ENCODE measurements at places on chromosomes 2 and 18.

- DNase-seq = no peak
Measured at GRCh38 chr2:70981866-70982810, 3.7 kb downstream of the ANKRD53 start.

- no peak for DNase-seq
Measured at GRCh38 chr2:238296638-238297457, 8.4 kb upstream of the PER2 start.

- DNase-seq = no peak
Measured at GRCh38 chr2:46320141-46320567, 22.9 kb downstream of the EPAS1 start.

DNA sequence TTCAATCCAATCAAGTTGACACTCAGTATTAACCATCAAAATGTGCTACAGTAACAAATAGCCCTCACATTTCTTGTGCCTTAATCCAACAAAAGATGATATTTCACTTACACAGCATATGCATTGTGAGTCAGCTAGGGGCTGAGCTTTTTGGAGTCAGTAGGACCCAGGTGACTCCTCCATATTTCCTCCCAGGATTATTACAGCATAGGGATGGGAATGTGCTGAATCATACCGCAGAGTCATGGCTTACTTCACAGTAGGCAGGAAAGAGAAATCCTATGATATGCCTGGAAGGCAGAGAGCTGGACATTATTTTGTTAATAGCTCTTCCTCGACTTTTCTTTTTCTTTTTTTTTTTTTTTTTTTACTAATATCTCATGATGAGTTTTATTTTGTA, 153.3 kb downstream of the TMEM182 start:
- no peak for DNase-seq

DNA sequence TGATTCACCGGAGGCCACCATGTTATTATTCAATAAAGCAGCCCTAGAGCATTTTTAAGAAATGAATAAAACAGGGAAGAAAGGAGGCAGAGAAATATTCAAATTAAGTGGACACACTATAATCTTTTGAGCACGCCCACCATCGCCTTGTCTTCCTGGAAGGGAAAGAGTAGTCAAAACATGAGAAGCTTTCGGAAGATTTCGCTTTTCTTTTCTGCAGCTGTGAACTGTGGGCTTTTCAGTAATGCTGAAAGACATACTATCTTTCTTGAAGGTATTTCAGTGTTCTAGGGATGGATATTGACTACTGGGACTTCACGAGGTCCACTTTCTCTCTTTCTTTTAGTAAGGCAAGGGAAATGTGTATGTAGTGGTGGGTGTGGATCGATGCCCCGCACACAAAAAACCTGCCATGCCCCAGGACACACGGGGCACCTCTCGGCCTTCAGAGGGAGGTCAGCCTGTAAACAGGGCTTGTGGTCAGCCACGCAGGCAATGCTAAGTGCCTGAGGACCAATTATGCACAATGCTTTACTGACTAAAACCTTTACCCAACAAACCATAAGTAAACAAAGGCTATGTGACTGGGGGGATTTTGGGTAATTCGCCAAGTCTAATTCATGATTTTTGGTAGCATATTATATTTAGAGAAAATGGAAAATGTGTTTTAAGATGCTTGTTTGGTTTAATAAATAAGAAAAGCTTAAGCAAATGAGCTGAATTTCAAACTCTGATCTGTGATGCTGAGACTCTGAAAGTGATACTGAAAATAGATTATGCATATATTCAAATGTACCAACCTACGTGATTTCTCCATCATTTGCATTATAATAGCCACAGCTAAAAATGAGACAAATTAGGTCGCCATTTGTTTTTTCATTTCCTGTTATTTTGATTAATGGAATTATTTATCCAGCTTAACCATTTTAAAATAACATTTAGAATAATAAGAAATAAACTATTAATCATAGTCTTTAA, 130.5 kb downstream of the ZNF516 start:
- no peak for DNase-seq

DNA sequence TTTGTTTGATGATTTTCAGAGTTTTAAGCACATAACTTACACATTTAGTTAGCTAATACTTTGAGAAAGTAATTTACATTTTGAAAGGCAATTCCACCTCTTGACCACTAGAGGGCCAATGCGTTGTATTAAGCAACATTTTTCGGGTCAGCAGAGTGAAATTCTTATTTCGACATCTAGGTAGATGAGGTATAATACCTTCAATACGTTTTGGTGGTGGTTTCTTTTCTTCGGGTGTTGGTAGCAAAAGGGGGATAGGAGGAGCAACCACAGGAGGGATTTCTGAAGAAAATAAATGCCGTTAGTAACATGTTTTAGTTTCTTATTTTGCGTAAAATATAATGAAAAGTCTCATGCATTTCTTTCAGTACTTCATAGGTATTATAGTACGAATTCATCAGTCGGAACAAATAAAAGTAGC, 106.3 kb downstream of the TTN start:
- DNase-seq = no peak

DNA sequence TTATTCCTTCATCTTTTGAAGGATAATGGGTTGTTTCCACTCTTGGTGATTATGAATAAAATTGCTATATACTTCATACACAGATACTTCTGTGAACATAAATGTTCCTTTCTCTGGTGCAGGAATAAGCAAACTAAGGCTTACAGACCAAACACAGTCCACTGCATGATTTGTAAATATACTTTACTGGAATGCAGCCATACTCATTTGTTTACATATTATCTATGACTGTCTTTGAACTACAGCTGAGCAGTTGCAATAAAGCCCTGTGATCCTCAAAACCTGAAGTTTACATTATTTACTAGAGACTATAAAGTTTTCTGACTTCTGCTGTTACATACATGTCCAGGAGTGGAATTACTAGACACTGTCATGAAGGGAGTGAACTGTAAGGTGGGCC, 381.0 kb upstream of the CNTNAP5 start:
- no peak for DNase-seq

DNA sequence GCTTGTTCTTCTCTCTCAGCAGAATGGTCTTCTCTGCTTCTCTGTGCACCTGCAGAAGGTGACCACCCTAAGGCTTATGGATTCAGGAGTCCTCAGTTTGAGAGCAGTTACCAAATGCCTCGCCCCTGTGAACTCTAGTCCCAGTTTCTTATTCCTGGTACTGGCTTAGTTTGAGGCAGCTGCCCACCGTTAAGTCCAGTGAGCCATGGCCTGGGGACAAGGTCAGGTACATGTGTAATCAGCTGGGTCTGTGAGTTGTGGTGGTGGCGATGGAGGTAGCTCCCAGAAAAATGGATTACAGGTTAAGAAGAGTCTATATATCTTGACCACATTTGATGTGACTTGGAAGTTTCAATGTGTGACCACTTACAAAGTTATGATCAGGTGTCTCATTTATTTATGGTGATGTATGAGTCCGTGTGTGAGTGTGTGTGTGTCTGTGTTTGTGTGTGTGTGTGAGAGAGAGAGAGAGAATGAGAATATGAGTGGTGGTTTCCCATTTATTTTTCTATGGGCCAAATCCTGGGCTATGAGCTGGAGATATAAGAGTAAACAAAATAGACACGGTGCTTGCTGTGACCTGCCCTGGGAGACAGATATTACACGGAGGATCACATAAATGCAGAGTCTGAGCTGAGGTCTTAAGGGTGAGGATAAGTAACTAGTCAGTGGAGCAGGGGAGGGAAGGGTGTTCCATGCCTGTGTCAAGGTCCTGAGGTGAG, 13.0 kb upstream of the IL1RN start:
- no peak for DNase-seq

GRCh38 chr2:240670402-240670801, 12.3 kb downstream of the AQP12B start:
- no peak for DNase-seq

DNA sequence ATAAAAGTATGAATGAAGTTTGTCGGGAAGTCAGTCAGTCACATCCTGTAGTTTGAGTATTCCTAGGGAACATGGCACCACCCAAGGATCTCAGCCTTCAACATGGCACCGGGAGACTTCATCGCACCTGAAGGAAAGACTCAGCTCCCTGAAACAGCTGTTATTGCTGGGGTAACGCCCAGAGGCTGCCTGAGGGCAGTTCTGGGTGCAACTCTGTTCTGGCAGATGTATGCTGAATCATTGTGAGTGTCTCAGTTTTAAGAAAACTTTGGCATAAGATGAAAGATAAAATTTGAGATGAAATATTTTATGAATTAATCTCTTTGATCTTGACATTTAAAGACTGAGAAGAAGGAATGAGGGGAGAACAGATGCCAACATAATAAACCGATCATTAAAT, 49.9 kb upstream of the SERPINB2 start:
- no peak for DNase-seq

- no peak for DNase-seq
Measured at GRCh38 chr2:118121986-118122524, 33.8 kb downstream of the INSIG2 start.

- DNase-seq = no peak
Measured at GRCh38 chr2:141848191-141848590, 282.6 kb downstream of the LRP1B start.

DNA sequence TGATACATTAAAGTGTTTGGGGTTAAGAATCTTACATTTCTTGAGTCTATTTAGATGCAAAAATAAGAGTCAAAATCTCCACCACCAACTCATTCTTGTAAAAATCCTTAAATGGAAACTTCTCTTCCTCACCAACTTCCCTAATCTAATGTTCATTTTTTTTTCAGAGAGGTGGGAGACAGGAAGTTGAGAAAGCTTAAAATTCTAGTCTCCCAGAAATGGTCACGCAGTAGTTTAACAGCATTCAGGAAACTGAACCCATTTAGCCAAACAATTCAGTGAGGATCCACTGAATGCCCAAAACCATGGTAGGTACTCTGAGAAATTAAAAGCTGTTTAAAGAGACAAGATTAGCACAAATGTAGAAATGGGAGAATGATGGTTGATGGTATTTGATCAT, 69.0 kb downstream of the TXNL1 start:
- DNase-seq = no peak

- DNase-seq = no peak
Measured at GRCh38 chr2:88209521-88210131, 39.5 kb downstream of the THNSL2 start.

- no peak for DNase-seq
Measured at GRCh38 chr2:24349097-24349496, 11.2 kb downstream of the ITSN2 start.

GRCh38 chr2:45282646-45283045, 273.4 kb upstream of the SIX2 start:
- DNase-seq = no peak

DNA sequence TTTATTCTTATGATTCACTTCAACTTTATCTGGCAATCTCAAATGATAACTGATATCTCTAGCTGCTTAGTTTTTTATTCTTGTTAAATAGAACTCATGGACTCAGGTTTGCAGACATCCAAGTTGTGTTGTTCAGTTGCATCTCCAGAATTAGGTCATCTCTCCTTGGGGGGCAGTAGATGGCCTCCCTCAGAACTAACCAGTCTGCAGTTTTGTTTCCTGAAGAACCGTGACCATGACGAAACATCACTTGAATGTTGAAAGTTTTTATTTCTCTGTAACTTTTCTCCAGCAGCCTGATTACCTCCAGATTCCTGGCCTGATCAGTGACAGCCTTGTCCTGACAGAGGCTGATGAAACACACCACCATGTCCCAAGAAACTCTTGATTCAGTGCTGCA, 321.5 kb downstream of the GALNT13 start:
- no peak for DNase-seq

DNA sequence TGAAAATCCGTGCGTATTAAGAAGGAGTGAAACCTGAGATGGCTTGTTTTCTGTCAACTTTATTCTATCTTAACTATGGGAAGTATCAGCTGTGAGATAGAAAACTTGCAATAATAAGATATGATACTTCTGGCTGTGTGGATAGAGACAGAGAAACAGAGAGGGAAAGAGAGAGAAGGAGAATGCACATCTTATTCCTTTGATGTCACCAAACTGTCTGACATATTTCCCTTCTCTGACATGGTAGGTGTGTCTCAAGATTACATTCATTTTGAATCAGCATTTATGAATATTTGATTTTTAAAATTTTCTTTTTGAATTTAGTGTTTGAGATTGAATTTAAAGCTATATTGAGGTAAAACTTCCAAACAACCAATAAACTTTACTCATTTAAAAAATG, 69.4 kb downstream of the CDC42EP3 start:
- no peak for DNase-seq

DNA sequence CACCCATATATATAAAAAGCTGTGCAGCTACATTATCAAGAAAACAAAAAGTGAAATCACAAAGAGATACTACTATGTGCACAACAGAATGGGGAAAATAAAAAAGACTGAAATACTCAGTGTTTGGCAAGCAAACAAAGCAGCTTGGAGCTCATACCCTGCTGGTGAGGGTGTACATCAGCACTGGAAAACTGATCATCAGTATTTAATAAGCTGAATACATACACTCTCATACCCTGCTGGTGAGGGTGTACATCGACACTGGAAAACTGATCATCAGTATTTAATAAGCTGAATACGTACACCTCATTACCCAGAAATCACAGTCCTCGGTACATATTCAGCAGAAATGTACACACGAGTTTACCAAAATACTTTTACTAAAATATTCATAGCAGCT, 220.8 kb downstream of the SPP2 start:
- DNase-seq = no peak

- no peak for DNase-seq
Measured at GRCh38 chr2:235685024-235685721, 191.3 kb downstream of the AGAP1 start.

DNA sequence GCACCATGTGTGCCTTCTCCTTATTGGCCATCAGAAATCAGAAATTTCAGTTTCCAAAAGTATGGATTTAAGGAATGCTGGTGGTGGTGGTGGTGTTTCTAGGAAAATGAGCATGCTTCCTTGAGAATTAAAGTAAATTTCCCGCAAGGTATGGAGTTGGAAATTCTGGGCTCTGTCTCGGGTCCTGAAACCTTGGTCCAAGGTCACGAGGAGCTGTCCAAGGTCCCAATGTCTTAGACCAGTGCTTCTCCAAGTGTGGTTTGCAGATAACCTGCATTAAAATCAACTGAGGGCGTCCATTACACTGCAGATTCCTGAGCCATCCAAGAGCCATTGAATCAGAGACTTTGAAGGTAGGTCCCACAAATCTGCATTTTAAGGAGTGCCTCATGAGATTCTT, 210.9 kb upstream of the PKDCC start:
- DNase-seq = no peak

DNA sequence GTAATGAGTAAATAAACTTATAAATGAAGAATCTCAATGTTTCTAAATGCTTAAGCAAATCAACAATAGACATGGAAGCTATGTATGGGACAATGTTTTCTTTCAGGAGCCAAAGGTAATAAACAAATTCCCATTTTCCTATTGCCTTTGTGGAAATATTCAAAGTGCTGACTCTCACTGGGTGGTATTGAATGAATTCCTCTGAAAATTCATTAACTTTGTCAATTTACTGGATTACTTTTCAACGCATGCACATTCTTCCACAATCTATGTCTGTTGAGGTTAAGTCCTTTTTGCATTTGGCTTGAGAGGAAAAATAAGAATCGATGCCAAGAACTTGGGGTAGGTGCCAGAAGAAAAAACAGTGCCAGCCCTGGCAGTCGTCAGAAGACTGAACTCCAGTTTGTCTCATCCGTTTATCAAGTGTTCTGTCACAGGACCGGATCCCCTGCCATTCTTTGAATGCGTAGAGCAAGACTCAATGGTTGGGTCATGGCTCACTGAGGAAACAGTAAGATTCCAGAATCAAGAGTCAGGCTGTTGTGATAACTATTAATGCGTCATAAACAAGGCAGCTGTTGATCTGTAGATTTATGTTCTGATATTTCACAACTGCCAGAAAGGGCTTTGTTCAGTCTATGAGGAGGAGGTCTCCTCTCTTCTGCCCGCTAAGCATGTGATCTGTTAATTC, 133.3 kb downstream of the GFPT1 start:
- no peak for DNase-seq

- DNase-seq = no peak
Measured at GRCh38 chr2:74887445-74887951, 53.6 kb downstream of the HK2 start.
